Activated CD8-positive, alpha-beta memory T cell treated with anti-CD3 and anti-CD28 coated beads, Interleukin-2, amount 10 ng/mL, durations not matched to agents 7 days and 5 days (primary cell): ENCODE measurements at places on chromosomes 16 and 17.

DNA sequence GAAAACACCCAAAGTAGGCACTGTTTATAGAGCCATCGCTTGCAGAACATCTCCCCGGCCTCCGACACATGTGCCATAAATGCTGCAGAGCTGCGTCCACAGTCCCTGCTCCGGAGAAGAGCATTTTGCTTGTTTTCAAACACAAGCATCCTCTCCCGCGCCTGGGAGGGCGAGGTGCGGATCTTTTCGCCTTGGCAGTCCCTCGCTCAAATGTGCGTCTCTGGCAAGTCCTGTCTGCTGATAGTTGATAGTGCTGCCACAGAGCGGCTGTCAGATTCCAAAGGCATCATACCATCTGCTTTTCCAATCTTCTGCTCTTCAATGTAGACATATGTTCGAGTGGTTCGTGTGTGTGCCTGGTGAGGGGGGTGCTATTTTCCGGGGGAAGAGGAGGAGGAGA is 603.7 kb downstream of the MAF start:
- peaks cover 2% of the 10 kb centered on the region for H3K4me1 ChIP-seq
- H3K27me3 ChIP-seq = no peaks in the 10 kb centered on the region
- no peak overlapping the region for H3K4me3 ChIP-seq
- H3K36me3 ChIP-seq = no peaks in the 10 kb centered on the region
- no peak for DNase-seq
- no peak overlapping the region for H3K27ac ChIP-seq

GRCh38 chr16:65122724-65123395 is 997 bp upstream of the CDH11 start:
- peaks cover 1% of the 10 kb centered on the region for H3K4me1 ChIP-seq
- H3K27ac ChIP-seq = peak overlapping the region; percentile 36
- H3K36me3 ChIP-seq = no peaks in the 10 kb centered on the region
- H3K4me3 ChIP-seq = no peak overlapping the region

DNA sequence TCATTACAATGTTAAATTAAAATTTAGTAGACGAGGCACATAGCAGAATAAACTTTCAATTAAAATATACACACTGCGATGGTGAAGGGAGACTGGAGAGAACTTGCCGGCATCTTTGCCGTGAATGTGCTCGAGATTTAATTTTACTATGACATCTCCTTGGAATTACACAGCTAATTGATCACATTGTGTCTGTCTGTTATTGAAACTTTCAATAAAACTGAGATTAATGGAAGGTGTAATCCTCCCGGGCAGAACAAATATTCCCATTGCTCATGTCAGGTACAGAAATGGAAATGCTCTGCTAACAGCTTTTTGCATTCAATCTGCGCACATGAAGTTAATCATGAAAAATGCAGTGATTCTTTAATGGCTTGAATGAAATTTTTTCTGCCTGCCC is 210.1 kb upstream of the NLRP1 start:
- no peak overlapping the region for H3K27ac ChIP-seq
- H3K4me3 ChIP-seq = no peak overlapping the region
- DNase-seq = no peak
- H3K27me3 ChIP-seq = peaks cover 23% of the 10 kb centered on the region

DNA sequence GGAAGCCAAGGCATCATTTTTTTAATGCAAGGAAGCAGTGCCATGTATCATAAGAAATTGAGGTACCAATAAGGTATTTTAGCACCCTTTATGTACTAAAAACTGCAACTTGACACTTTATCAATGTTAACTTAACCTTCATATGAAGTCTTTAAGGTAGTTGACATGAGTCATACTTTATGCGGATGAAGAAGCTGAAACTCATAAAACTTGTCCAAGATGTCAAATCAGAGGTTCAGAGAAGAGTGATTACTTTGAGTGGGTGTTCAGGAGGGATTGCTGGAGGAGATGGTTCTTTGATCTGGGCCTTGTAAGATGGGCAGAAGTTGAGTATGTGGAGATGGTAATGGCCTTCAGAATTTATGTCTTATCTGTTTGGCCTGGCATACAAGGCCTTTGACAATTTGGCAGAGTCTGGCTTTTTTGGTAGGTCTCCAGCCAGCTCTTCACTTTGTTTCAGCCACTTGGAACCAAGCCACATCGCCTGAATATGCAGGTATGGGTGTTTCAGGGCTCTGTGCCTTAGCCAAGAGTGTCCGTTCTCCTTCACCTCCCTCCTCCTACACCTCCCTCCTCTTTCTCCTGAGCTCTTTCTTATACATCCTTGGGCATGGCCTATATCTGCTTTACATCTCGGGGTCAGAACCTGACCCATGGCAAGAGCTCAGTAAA is 23.7 kb downstream of the YPEL2 start:
- peaks cover 47% of the 10 kb centered on the region for H3K36me3 ChIP-seq
- no peaks in the 10 kb centered on the region for H3K27me3 ChIP-seq
- peaks cover 68% of the 10 kb centered on the region for H3K4me1 ChIP-seq

- DNase-seq = no peak
- H3K36me3 ChIP-seq = no peaks in the 10 kb centered on the region
- no peak overlapping the region for H3K27ac ChIP-seq
- no peak overlapping the region for H3K4me3 ChIP-seq
- no peaks in the 10 kb centered on the region for H3K4me1 ChIP-seq
- peaks cover 64% of the 10 kb centered on the region for H3K27me3 ChIP-seq
Measured at GRCh38 chr17:40694584-40694983, 9.0 kb downstream of the KRT24 start.

- no peaks in the 10 kb centered on the region for H3K27me3 ChIP-seq
- H3K4me3 ChIP-seq = no peak overlapping the region
- H3K4me1 ChIP-seq = no peaks in the 10 kb centered on the region
- H3K36me3 ChIP-seq = no peaks in the 10 kb centered on the region
Measured at GRCh38 chr17:78434455-78435329, 56.2 kb downstream of the PGS1 start.

- peaks cover 66% of the 10 kb centered on the region for H3K27me3 ChIP-seq
- H3K36me3 ChIP-seq = no peaks in the 10 kb centered on the region
- H3K27ac ChIP-seq = no peak overlapping the region
Measured at GRCh38 chr17:8059131-8059530, 20.3 kb downstream of the ALOX15B start.

GRCh38 chr16:2866431-2866830 is 8.5 kb upstream of the PRSS22 start:
- H3K4me1 ChIP-seq = peaks cover 13% of the 10 kb centered on the region
- no peak overlapping the region for H3K27ac ChIP-seq
- no peaks in the 10 kb centered on the region for H3K36me3 ChIP-seq
- no peak for DNase-seq
- peaks cover 4% of the 10 kb centered on the region for H3K27me3 ChIP-seq

DNA sequence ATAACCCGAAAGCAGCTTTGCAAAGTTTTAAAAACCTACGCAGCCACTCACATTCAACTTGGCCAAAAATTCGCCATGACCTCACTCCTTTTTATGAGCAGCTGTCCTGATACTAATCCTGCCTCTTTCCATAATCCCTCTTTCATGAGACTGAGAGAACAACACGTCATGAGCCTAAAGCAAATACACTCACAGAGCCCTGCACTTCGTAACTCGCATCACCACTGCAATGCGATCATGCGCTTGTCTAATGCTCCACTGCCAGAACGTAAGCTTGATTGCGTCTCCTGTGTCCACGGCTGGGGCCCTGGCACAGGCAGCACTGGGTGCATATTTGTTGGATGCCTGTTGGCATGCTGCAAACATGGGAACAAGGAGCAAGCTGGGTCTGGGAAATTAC is 36.2 kb downstream of the CDRT4 start:
- no peak for DNase-seq
- no peak overlapping the region for H3K27ac ChIP-seq
- peaks cover 1% of the 10 kb centered on the region for H3K4me1 ChIP-seq

GRCh38 chr17:49213399-49213798 is 2.9 kb downstream of the ABI3 start:
- H3K4me3 ChIP-seq = peak overlapping the region; percentile 98
- peaks cover 72% of the 10 kb centered on the region for H3K4me1 ChIP-seq
- H3K27me3 ChIP-seq = no peaks in the 10 kb centered on the region
- no peak for DNase-seq
- H3K27ac ChIP-seq = peak overlapping the region; percentile 87
- peaks cover 58% of the 10 kb centered on the region for H3K36me3 ChIP-seq

DNA sequence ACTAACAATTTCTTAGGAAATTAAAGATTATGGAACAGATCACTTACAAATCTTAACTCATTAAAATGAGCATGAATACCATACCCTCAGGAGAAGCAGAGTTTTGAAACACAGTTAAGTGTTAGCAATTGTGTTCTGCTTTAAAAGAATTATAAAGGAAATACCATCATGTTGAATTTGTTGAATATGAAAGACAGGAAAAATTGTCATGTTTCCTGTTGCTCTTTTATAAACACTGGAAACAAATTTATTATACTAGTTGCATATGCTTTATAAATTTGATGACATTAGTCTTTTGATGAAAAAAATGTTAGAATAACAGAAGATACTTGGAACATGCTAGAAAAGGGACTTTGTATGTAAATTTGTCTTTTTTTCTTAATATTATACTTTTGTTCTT is 59.7 kb downstream of the VMP1 start:
- H3K36me3 ChIP-seq = peaks cover 33% of the 10 kb centered on the region
- H3K4me3 ChIP-seq = no peak overlapping the region
- H3K4me1 ChIP-seq = peaks cover 36% of the 10 kb centered on the region

DNA sequence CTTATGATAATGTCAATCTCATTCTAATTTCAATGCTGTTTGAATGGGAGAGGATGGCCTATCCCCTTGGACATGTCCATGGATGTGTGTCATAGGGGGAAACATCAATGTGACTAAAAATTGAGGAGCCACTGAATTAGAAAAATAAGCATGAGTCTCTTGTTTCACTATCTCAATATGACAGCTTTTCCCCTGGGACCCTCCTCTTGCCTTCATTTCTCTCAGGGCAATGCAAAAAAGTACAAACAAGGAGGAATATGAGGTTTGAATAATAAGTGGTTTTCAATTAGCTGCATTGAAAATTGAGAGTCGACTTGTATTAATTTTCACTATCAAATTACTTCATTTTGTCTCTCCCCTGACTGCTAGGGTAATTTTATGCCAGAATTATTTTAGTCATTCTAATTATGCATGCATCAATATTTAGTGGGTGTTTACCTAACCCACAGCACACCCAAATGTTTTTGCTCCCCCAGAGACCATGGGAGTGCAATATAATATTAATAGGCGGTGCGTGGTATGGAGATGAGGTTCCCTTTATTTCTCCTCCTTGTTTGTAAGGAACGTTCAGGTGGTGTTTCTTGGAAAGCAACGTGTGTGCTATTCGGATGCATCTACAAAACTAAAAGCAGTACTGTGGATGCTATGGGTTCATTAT is 6.8 kb upstream of the SDR42E1 start:
- H3K36me3 ChIP-seq = no peaks in the 10 kb centered on the region
- H3K4me1 ChIP-seq = no peaks in the 10 kb centered on the region
- H3K4me3 ChIP-seq = no peak overlapping the region
- DNase-seq = no peak

GRCh38 chr16:78816499-78817195 is 717.2 kb downstream of the WWOX start:
- H3K4me1 ChIP-seq = no peaks in the 10 kb centered on the region
- no peaks in the 10 kb centered on the region for H3K36me3 ChIP-seq
- H3K27ac ChIP-seq = no peak overlapping the region
- DNase-seq = no peak
- no peak overlapping the region for H3K4me3 ChIP-seq

DNA sequence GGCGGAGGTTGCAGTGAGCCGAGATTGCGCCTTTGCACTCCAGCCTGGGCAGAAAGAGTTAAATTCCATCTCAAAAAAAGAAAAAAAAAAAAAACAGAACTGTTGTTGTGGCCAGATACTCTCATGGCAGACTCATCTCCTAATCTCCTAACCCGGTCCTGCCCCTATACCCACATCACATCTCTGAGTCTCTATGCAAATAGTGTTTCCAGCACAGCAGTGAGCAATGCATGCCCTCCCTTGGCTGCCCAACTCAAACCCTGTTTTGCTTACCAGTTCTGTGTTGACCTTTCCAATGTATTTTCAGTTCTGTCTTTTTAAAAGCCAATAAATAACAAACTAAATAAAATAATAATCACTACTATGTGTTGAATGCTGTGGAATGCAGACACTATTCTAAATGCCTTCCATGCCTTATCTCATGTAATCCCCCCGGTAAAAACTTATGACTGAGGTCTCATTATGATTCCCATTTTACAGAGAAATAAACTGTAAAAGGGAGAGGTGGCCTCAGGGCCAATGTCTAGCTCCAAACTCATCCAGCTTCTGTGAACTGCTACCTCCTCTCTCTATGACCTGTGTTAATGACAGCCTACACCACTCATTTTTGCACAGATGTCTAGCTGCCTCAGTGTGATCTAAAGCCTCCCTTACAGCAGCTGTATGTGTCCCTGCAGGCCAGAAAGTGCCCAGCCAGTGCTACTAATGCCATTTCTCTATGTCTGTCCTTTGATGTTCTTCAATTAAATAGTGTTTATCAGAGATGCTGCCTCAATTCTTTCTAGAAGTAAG is 289.8 kb downstream of the HS3ST3B1 start:
- H3K27me3 ChIP-seq = peaks cover 1% of the 10 kb centered on the region
- no peaks in the 10 kb centered on the region for H3K36me3 ChIP-seq
- no peak for DNase-seq
- H3K4me3 ChIP-seq = no peak overlapping the region

GRCh38 chr16:55613613-55614335 is 42.0 kb upstream of the SLC6A2 start:
- no peaks in the 10 kb centered on the region for H3K36me3 ChIP-seq
- no peak overlapping the region for H3K4me3 ChIP-seq
- no peak overlapping the region for H3K27ac ChIP-seq
- H3K27me3 ChIP-seq = peaks cover 4% of the 10 kb centered on the region

- no peak overlapping the region for H3K4me3 ChIP-seq
- H3K27me3 ChIP-seq = no peaks in the 10 kb centered on the region
- H3K36me3 ChIP-seq = peaks cover 1% of the 10 kb centered on the region
Measured at GRCh38 chr17:53924530-53925455, 102.1 kb downstream of the KIF2B start.

- H3K27me3 ChIP-seq = peaks cover 13% of the 10 kb centered on the region
- no peak overlapping the region for H3K27ac ChIP-seq
- H3K36me3 ChIP-seq = no peaks in the 10 kb centered on the region
- peaks cover 4% of the 10 kb centered on the region for H3K4me1 ChIP-seq
Measured at GRCh38 chr16:23729503-23730424, 16.7 kb upstream of the ERN2 start.

DNA sequence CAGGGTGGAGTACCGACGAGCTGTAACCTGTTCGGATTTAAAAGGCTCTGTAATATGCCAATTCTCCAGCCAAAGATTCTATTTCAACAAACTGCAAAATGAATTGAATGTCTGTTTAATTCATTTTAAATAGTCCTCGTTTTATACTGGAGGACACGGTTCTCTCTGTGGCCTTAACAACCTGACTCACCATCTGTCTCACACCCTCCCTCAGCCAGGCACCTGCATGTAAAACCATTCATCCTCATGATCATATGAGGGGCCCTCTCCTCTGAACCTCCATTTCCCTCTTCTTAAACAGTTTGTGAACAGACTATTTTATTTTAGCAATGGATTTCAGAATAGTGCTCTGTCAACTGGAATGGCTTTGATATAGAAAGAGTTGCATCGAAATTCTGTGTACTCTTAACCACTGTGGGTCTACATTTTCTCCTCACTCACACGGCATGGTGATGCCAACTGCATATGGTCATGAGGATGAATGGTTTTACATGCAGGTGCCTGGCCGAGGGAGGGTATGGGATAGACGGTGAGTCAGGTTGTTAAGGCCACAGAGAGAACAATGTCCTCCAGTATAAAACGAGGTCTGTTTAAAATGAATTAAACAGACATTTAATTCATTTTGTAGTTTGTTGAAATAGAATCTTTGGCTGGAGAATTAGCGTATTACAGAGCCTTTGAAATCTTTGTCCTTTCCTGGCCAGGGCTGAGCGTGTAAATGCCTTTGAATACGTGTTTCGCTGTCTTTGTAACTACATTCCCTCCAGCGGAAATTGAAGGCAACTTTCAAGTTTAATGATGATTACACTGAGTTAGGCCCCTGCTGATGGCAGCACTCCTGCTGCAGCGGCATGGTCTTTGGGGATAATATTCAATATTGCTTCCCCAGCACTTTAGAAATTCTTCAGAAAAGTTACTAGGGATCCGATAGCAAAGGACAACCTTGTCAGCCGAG is 329.6 kb downstream of the SNX29 start:
- H3K4me3 ChIP-seq = no peak overlapping the region
- no peaks in the 10 kb centered on the region for H3K27me3 ChIP-seq
- no peak overlapping the region for H3K27ac ChIP-seq
- H3K4me1 ChIP-seq = peaks cover 3% of the 10 kb centered on the region
